Upper lobe of left lung (tissue), 6 donors: ENCODE measurements at places on chromosomes 7 and 10.

GRCh38 chr7:133052401-133052756, 29.5 kb downstream of the CHCHD3 start:
- H3K4me1 ChIP-seq: peaks cover 19% of the 10 kb centered on the region
- H3K36me3 ChIP-seq: no peaks in the 10 kb centered on the region
- no peaks in the 10 kb centered on the region for H3K27me3 ChIP-seq
- no peak for DNase-seq

- DNase-seq: peak; percentile 18
- H3K4me3 ChIP-seq: no peak overlapping the region
- no peaks in the 10 kb centered on the region for H3K27me3 ChIP-seq
- H3K4me1 ChIP-seq: no peaks in the 10 kb centered on the region
Measured at GRCh38 chr10:131858118-131858515, 42.7 kb upstream of the PPP2R2D start.

- no peaks in the 10 kb centered on the region for H3K4me1 ChIP-seq
- H3K27ac ChIP-seq: no peak overlapping the region
- H3K27me3 ChIP-seq: no peaks in the 10 kb centered on the region
- H3K36me3 ChIP-seq: no peaks in the 10 kb centered on the region
- H3K4me3 ChIP-seq: no peak overlapping the region
Measured at GRCh38 chr7:143454091-143454680, 10.9 kb downstream of the TAS2R60 start.

DNA sequence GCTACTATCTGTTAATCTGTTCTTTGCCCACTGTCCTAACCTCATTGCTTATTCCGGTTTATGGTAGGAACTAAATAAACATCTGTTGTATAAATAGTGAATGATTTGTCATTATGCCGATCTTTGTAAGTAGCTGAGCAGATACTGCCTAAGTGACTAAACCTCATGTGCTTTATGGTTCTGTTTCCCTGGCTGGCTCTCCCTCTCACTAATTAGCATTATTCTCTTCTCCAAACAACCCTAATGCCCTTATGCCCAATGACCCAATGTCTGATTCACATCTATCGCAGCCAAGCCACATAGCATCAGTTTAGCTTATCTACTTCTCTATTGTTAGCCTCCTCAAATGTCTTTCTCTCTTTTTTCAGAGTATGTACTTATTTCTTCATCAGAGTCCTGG, 462.3 kb upstream of the POT1 start:
- no peaks in the 10 kb centered on the region for H3K4me1 ChIP-seq
- no peak overlapping the region for H3K4me3 ChIP-seq
- H3K27ac ChIP-seq: no peak overlapping the region
- H3K36me3 ChIP-seq: no peaks in the 10 kb centered on the region

DNA sequence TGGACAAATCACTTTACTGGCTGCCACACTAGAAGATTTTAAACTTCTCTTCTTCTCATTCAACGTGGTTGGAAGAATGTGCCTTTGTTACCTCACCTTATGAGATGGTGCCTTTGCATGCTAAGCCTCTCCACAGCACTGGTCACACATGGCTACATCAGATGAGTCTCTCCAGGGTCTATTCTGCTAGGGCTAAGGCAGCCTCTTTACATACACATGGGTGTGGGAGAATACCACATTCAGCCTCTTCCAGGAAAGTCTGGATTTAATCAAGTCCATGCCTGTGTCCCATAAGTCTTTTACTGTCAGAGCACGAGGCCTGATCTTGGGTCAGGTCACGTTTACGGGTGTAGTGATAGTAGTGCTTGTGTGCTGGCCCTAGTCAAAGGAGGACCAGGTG, 701.5 kb downstream of the SORCS3 start:
- H3K36me3 ChIP-seq: no peaks in the 10 kb centered on the region
- H3K27ac ChIP-seq: no peak overlapping the region
- no peak for DNase-seq
- H3K4me3 ChIP-seq: no peak overlapping the region
- no peaks in the 10 kb centered on the region for H3K4me1 ChIP-seq
- H3K27me3 ChIP-seq: no peaks in the 10 kb centered on the region

- H3K36me3 ChIP-seq: no peaks in the 10 kb centered on the region
- no peak overlapping the region for H3K27ac ChIP-seq
- no peaks in the 10 kb centered on the region for H3K27me3 ChIP-seq
- no peak for DNase-seq
- H3K4me1 ChIP-seq: no peaks in the 10 kb centered on the region
- no peak overlapping the region for H3K4me3 ChIP-seq
Measured at GRCh38 chr10:79331226-79331625, 16.0 kb upstream of the PPIF start.

DNA sequence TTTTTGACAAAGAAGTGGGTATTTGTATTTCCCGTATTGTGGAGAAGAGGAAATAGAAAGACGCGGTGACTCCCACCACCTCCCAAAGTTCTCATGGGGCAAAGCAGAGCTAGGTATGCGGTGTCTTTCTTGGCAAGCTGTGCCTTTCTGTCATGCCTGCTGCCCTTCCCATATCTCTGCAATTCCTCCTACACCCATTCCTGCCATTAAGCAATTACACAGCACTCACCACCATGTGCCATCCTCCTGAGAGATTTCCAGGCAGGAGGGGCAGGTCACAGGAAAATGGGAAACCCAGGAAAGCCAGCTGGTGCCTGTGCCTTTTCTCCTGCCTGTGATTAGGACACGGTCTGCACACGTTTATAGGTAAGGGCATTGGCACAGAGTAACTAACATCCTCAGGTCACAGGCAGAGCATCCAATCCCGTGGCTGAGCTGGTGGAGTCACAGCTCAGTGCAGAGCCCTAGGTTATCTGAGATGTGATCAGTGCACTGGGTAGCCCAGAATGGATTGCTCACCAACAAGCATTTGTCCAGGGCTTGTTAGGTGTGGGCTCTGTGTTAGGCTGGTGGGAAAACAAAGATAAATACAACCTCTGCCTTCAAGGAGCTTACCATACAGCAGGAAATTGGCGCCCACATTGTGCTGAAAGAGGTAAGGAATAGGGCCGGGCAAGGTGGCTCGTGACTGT, 9.4 kb upstream of the CRTAC1 start:
- no peaks in the 10 kb centered on the region for H3K36me3 ChIP-seq
- H3K4me3 ChIP-seq: no peak overlapping the region
- H3K27me3 ChIP-seq: no peaks in the 10 kb centered on the region
- no peak overlapping the region for H3K27ac ChIP-seq

- H3K4me1 ChIP-seq: no peaks in the 10 kb centered on the region
- no peak for DNase-seq
- H3K27ac ChIP-seq: no peak overlapping the region
- no peaks in the 10 kb centered on the region for H3K36me3 ChIP-seq
- no peak overlapping the region for H3K4me3 ChIP-seq
Measured at GRCh38 chr7:40536421-40536820, 401.6 kb downstream of the SUGCT start.

GRCh38 chr7:31061185-31061584, 9.1 kb downstream of the ADCYAP1R1 start:
- no peaks in the 10 kb centered on the region for H3K4me1 ChIP-seq
- peak; percentile 50 for DNase-seq
- H3K27ac ChIP-seq: no peak overlapping the region
- H3K27me3 ChIP-seq: no peaks in the 10 kb centered on the region
- no peaks in the 10 kb centered on the region for H3K36me3 ChIP-seq
- H3K4me3 ChIP-seq: no peak overlapping the region

DNA sequence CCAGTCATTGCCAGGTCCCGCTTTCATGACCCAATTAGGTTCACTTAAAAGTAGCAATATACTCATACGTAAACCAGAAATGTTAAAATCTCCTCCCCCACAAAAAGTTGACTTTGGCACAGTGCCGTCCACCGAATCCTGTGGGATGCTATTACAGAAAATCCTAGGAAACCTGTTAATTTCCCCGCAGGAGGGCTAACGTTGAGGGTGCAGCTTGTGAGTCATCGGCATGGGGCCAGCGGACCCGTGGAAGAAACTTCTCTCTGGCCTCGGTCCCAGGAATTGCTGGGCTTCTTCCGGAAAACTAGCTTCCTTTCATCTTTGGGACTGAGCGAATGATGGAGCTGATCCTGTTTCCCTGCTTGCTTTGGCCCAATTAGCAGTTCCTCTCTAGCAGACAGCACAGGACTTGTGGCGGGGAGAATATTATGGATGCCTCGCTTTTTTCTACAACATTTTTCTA, 13.5 kb downstream of the CRYGN start:
- no peaks in the 10 kb centered on the region for H3K36me3 ChIP-seq
- no peaks in the 10 kb centered on the region for H3K27me3 ChIP-seq
- DNase-seq: peak; percentile 47
- H3K4me3 ChIP-seq: no peak overlapping the region

DNA sequence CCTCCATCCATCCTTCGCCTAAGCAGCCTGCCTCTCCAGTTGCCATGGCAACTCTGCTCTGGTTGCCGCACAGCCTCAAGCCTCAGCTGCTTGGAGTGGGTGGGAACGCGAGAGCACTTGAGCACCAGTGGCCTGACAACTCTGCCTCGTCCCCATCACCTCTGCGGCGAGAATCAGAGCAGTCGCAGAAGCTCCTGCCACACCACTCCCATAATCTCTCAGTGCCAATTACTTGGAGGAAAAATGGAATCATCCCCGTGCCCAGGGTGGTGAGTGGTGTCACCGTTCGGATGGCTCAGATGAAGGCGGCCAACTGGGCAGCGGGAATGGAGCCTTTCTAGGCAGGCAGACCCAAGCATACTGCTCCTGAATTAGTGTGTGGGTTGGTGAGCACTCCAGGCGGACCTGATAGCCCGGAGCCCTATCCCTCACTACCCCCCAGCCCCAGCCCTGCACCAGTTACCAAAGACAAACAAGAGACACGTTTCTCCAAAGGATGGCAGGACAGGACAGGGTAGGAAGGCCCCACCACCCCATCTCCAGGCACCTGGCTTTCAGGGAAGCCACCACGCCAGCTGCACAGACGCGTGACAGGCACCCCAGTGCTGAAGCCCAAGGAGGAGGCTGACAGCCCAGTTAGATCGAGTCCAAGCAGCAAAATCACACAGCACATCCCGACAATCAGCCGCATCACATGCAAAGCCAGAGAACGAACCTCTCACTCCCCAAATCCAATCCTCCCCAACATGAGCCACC, 335.4 kb downstream of the PTPRN2 start:
- no peaks in the 10 kb centered on the region for H3K4me1 ChIP-seq
- H3K27ac ChIP-seq: no peak overlapping the region
- no peaks in the 10 kb centered on the region for H3K36me3 ChIP-seq
- no peak overlapping the region for H3K4me3 ChIP-seq

DNA sequence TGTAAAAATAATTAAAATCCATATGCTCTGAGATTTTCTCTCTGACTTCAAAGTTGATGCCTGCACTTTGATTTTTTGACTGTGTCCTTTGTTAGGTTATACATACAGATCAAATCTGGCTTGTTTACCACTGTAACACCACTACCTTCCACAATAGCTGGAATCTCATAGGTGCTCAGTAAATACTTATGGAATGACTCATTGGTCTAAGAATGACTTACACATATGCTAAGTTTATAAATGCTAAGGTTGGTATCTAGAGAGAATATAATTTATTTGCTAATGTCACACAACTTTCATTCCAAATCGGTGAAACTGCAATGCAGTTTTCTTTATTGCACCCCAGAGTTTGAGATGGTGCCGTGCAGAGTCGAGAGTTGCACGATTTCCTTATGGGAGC, 578.5 kb downstream of the SH2D4B start:
- H3K27me3 ChIP-seq: no peaks in the 10 kb centered on the region
- H3K36me3 ChIP-seq: no peaks in the 10 kb centered on the region
- H3K4me1 ChIP-seq: no peaks in the 10 kb centered on the region
- H3K27ac ChIP-seq: no peak overlapping the region
- no peak for DNase-seq
- no peak overlapping the region for H3K4me3 ChIP-seq

- no peaks in the 10 kb centered on the region for H3K27me3 ChIP-seq
- no peak overlapping the region for H3K4me3 ChIP-seq
- H3K36me3 ChIP-seq: no peaks in the 10 kb centered on the region
- DNase-seq: no peak
Measured at GRCh38 chr10:26386781-26387180, 51.4 kb upstream of the APBB1IP start.

DNA sequence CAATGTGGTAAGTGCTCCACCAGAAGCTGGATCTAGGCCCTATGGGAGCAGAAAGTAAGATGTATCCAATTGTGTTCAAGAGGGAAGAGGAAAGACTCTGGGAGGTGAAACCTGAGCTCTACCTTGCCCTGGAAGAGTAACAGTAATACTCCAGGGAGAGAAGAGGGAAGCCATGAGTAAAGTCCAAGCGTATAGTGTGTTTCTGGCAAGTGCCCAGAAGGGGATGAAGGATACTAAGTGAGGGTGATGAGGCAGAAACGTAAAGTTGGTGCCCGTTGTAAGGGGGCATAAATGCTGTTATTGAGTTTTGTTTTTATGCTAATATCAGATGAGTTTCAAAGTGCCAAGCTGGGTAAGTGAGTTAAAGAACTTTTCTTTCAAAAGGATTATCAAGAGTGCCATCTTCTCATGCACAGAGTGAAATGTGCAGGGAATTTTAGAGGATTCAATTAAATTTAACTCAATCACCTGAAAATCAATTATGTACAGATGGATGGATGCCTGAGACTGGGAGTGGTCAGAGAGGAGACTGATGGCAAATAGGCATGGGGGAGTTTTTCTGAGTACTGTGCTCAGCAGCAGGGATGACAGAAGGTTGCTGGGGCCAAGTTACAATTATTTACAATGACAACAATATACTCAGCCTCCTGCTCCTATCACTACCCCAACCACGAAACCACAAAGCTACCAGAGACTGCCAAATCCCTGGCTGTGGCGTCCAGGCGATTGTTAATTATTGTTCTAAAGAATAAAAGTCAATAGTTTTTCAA, 123.3 kb upstream of the LAMB4 start:
- H3K27me3 ChIP-seq: no peaks in the 10 kb centered on the region
- no peaks in the 10 kb centered on the region for H3K36me3 ChIP-seq
- H3K27ac ChIP-seq: no peak overlapping the region
- no peak overlapping the region for H3K4me3 ChIP-seq
- no peaks in the 10 kb centered on the region for H3K4me1 ChIP-seq
- DNase-seq: no peak

DNA sequence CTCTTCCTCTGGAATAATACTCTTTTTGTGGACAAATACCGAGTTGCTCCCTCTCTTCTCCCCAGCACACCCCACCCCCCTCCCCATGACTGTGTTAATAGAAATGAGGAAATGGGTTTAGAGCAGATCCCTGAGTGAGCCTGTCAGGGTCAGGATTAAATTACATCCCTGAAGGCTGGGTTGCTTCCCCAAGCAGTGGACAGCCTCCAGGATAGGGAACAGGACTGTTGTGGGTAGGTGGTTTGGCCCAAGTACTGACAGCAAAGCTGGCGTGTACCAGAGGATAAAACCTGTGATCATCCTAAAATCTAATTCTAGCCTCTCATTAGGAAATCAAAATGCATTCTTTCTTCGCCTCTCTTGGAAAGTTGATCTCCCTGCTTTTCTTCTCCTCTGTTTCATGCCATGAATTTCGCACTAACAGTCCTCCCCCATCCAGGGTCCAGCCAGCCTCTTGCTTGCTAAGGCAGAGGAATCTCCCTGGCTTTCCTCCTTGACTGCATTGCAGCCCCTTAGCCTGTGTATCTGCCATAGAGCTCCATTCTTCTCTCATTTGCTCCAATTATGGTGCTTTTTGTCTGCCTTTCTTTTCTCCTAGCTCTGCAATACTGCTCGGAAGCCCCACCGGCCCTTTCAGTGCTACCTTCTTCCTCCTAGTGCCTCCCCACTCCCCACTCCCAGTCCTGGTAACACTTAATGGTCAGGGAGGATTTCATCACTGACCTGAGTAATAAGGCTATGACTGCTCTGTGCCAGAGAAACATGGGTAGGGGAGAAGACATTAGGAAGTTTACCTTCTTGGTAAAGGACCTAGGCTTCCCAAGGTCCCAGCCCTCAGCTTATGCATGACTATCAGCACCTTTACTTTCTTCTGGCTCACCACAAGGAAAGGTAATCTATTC, 8.4 kb downstream of the LRRC4 start:
- no peak for DNase-seq
- no peaks in the 10 kb centered on the region for H3K36me3 ChIP-seq
- H3K27ac ChIP-seq: no peak overlapping the region

GRCh38 chr10:125982260-125982948, 86.0 kb downstream of the FANK1 start:
- no peak for DNase-seq
- H3K36me3 ChIP-seq: no peaks in the 10 kb centered on the region
- H3K4me1 ChIP-seq: no peaks in the 10 kb centered on the region
